ENCODE measurements at places on chromosomes 2 and 18.

- no peak for DNase-seq
Measured at GRCh38 chr18:33369711-33370449, 70.6 kb downstream of the CCDC178 start.

- no peak for DNase-seq
Measured at GRCh38 chr18:53948991-53949390, 275.5 kb downstream of the MBD2 start.

GRCh38 chr2:67927501-67927900, 135.3 kb downstream of the C1D start:
- no peak for DNase-seq

DNA sequence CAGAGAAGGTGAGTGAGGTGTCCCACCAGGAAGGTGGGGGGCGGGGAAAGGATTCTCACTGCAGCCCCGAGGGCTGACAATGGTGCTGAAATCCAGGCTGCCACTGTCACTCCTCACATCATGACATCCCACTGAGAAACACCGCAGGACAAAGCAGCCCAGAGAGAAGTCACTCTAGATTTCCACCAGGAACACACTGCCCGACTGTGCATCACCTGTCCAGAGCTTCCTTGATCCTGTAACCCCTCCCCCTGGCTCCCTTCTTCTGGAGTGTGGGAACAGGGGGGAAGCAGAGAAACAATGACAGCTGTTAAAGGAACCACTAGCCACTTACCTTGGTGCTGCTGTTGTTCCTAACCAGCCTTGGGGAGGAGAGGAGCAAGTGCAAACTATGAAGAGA, 69.9 kb downstream of the MRO start:
- no peak for DNase-seq

GRCh38 chr2:169286624-169287231, 75.6 kb downstream of the LRP2 start:
- no peak for DNase-seq

DNA sequence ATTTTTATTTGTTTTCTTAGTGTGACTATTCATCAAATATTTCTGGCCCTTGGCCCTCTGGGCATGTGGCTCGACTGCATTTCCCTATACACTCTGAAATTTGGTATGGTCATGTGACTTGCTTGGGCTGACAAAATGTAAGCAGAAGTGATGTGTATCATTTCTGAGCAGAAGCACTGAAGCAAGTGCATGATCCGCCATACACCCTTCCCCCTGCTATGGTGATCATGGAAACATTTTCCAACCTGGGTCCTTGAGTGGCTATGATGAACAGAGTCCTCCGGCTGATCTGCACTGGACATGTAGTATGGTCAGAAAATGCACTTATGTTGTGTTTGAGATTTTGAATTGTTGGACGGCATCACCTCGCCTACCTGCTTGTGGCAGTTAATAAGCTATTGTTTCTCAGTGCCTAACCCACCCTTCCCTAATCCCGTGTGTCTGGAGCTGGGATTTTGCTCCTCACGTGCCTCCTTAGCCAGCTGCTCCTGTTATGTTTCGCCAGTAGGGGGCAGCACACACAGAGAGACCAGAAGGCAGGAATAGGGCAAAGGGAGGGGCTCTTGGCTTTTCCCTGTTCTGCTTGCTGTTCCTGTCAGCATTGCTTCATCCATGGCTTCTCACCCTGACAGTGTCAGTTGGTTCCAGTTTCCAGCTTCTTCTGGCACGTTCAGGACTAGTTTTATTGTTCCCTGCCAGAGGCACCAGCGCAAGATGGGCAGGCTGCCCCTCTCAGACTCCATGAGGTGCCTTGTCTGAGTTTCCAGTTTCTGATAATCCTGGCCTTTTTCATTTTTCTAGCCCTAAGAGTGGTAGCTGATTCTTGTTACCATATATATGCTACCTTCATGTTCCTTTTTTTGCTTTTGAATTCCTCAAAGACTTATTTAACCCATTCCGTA, 207.4 kb downstream of the ARL6IP6 start:
- DNase-seq, result no peak

- no peak for DNase-seq
Measured at GRCh38 chr2:232884549-232885263, 14.6 kb downstream of the SNORC start.

GRCh38 chr2:17573804-17574175, 33.3 kb downstream of the VSNL1 start:
- no peak for DNase-seq

GRCh38 chr2:39779341-39779851, 338 bp upstream of the THUMPD2 start:
- no peak for DNase-seq

GRCh38 chr2:4427083-4427482, 723.7 kb downstream of the DCDC2C start:
- no peak for DNase-seq

- DNase-seq, result no peak
Measured at GRCh38 chr18:10417191-10417590, 37.2 kb upstream of the APCDD1 start.

GRCh38 chr18:77015771-77016710, 116.5 kb downstream of the MBP start:
- DNase-seq, result no peak

GRCh38 chr2:32436150-32436549, 79.3 kb downstream of the BIRC6 start:
- no peak for DNase-seq

DNA sequence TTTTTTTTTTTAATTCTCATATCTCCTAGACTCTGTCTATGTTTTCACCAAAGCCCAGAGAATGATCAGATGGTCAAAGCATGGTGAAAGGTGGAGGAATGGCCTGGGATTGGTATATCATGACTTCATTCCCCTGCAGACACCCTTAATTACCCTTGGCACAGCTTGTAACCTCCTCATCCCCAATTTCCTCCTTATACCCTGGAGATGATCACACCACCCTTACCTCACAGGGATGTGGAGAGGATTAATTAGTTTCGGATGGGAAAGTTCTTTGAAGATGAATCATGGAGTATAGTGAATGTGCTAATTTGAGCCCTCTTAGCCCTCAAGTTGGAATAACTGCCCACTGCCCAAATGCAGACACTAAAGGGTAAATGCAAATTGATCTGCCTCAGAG, 138.0 kb upstream of the LYPD6 start:
- DNase-seq, result no peak

DNA sequence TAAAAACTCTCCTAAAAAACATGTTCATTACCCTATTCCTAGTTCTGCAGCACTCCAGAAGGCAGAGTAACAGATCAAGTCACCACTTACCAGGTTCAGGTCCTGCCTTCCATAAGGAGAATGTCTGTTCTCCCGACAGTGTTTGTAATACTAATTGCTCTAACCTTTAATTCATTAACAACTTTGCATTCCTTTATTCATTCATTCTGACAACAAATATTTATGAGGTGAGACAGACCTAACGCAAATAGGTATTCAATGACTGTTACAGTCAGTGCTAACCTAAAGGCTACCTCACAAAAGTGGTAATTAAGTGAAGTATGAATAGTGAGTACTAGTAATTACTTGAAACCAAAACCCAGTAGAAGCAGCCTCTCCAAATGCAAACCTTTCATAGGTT, 224.0 kb downstream of the AFF3 start:
- DNase-seq, result no peak

GRCh38 chr2:151262629-151263028, 966 bp upstream of the RBM43 start:
- DNase-seq, result no peak

- no peak for DNase-seq
Measured at GRCh38 chr2:61426267-61426897, 44.5 kb downstream of the USP34 start.

DNA sequence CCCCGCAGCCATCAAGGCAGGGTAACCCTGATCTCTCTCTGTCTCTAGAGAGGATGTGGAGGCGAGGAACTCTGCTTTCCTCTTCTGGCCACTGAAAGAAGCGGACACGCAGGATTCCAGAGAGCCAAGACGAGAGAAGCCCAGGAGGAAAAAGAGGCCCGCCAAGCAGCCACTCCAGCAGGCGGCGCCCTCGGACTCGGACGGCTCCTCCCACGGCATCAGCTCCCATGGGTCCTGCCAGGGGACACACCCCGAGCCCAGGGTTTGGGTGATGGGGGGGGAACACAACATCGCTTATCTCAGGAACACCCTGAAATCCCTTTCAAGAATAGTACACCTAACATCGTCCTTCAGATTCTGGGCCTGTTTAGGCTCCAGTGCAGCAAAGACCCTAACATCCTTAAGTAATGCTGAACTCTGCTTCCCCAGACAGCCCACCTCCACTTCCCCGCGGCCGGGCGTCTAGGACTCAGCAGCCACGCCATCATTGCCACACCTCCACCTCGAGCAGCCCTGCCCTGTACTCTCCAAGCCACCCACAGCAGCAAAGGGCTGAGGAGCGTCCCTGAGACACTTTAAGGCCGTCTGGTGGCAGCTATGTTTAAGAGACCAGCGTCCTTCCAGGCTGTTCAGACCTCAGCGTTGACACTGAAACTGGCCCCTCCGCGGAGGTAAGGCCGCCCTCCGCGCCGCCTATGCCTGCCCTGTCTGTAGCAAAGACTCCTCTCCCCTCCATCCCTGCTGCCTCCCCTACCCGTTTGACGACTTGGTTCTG, 34.3 kb upstream of the CNGA3 start:
- no peak for DNase-seq

DNA sequence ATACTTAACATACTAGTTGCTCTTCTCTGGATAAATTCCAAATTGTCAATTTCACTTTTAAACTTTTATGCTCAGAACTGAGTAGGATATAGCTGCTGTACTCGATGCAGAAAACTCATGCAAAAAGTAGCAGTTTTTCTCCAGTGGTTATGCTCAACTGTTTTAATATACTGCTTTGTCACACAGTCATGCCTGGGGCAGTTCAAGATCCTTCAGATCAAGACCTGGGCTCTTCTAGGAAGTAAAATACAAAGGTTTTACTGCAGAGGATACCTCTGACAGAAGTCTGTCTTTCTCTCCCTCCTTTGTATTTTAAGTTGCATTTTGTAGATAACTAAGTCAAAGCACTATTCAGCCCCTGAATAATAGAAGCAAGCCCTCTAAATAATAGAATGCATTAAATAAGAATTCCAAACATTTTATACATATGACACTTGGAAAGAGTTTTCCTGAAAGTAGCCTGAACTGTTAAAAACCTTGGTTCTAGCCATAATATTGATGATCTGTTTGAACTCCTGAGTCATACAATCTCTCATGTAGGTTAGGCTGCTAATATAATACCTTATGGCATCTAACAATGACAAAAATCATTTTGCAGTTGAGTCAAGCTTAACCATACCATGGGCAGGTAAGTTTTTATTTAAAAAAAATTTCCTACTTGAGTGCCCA, 183.3 kb upstream of the TRIB2 start:
- no peak for DNase-seq

GRCh38 chr2:168029071-168029470, 218.3 kb downstream of the STK39 start:
- no peak for DNase-seq

Measured in brain pericyte (primary cell).